RPMI8226 (cell line): ENCODE measurements at places on chromosomes 11 and 22.

GRCh38 chr11:74981888-74982287, 6.8 kb upstream of the NEU3 start:
- DNase-seq, result no peak

DNA sequence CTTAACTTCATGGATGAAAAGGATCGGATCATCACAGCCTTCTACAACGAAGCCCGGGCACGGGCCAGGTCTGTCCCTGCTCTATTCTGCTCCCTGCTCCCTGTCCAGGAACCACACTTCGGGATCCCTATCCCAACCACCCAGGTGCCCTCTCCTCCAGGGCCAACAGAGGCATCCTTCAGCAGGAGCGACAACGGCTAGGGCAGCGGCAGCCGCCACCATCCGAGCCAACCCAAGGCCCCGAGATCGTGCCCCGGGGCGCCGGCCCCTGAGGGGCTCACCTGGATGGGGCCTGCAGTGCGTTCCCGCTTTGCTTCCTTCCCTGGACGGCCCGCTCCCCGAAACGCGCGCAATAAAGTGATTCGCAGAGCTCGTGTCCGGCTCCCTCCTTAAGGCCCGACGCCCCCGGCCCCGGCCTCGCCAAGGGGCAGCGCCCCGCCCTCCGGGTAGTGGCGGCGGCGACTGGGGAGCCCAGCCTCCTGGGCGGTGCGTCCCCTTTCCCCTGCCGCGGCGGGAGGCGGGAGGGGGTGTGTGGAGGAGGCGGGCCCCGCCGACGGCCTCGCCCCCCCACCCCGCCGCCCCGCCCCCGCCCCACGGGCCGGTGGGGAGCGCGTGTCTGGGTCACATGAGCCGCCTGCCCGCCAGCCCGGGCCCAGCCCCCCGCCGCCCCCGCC, at the start of gene VEGFB:
Gene VEGFB, plus strand, starts transcription at position 672 of the 674 bp plus-strand sequence. CDS start 250 bp downstream, outside the sequence.
- peak; percentile 89 for DNase-seq

GRCh38 chr11:830295-831117, 2.2 kb upstream of the CD151 start:
- peak; percentile 87 for DNase-seq

GRCh38 chr11:3089236-3090061, 32.2 kb upstream of the CARS1 start:
- DNase-seq, result no peak

GRCh38 chr11:85977751-85978160, 91.1 kb downstream of the PICALM start:
- no peak for DNase-seq

GRCh38 chr11:11979488-11980117, 28.8 kb downstream of the DKK3 start:
- DNase-seq, result no peak
